ENCODE measurements at places on chromosomes 3 and 15.

DNA sequence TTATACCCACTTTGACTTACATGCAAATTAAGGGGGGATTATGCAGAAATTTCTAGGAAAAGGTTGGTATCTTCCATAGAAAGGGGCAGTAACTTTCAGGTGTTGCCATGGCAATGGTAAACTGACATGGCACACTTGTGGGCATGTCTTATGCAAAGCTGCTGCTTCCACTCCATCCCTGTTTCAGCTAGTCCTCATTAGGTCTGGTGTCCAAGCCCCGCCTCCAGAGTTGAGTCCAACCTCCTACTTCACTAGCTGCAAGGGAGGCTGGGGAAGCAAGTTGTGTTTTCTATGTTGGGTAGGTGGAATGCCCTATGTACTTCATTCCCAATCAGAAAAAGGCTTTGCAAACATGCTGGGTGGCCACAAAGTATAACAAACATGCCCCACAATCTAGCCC is 14.7 kb upstream of the KLHL40 start:
- no peak for DNase-seq

DNA sequence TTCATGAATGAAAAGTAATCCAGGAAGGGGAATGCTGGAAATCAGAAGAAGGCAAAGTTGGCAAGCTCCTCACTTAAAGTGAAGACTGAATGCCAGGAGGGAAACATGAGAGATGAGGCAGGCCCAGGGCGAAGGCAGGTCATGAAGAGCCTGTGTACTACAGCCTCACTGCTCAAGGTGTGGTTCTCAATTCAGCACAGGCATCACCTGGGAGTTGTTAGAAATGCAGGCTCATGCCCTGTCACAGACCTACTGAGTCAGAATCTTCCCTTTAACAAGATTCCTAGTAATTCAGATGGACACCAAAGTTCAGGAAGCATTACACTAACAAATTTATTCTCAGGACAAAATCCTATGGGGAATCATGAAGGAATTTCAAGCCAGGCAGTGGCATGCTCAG is 14.2 kb downstream of the MYO5A start:
- no peak for DNase-seq

DNA sequence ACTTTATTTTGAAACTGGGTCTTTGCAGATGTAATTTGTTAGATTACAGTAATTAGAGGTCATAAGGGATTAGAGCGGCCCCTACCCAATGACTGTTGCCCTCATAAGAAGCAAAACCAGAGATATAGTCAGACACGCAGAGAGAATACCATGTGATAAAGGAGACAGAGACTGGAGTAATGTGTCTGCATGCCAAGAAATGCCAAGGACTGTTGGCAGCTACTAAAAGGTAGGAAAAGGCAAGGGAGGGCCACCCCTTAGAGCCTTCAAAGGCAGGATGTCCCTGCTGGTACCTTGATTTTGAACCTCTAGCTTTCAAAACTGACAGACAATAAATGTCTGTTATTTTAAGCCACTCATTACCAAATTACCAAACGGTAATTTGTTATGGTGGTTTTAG is 548.2 kb downstream of the FHIT start:
- no peak for DNase-seq

- no peak for DNase-seq
These were observed 24.2 kb downstream of the PPM1L start for GRCh38 chr3:160780245-160780644.

GRCh38 chr3:171781711-171782127 is 28.6 kb downstream of the PLD1 start:
- DNase-seq: no peak

GRCh38 chr3:158950178-158950901 is 148.5 kb downstream of the MFSD1 start:
- DNase-seq: no peak

GRCh38 chr15:69533522-69533921 is 80.9 kb downstream of the RPLP1 start:
- no peak for DNase-seq

- no peak for DNase-seq
These were observed 206.5 kb downstream of the LPP start for GRCh38 chr3:188360364-188360881.

GRCh38 chr3:23385327-23385726 is 182.2 kb downstream of the UBE2E2 start:
- DNase-seq: no peak

DNA sequence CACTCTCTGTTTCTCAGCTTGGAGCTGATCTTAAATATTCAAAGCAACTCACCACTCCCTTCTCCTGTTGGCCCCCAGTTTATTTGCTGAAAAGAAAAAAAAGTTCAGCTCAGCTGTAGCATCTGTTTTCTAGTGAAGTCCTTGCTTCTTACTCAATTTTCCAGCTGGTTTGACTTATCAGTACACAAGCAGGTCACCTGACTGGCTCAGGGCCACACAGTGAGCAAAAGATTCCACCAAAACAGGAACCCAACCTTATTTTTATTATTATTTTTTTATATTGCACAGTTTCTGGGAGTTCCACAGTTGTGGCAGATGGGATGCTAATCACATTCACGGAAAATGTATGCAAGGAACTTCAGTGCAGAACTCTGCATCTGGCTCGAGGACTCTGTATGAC is 390.7 kb upstream of the RGMA start:
- DNase-seq: no peak

GRCh38 chr3:28171962-28172361 is 69.5 kb upstream of the CMC1 start:
- no peak for DNase-seq

DNA sequence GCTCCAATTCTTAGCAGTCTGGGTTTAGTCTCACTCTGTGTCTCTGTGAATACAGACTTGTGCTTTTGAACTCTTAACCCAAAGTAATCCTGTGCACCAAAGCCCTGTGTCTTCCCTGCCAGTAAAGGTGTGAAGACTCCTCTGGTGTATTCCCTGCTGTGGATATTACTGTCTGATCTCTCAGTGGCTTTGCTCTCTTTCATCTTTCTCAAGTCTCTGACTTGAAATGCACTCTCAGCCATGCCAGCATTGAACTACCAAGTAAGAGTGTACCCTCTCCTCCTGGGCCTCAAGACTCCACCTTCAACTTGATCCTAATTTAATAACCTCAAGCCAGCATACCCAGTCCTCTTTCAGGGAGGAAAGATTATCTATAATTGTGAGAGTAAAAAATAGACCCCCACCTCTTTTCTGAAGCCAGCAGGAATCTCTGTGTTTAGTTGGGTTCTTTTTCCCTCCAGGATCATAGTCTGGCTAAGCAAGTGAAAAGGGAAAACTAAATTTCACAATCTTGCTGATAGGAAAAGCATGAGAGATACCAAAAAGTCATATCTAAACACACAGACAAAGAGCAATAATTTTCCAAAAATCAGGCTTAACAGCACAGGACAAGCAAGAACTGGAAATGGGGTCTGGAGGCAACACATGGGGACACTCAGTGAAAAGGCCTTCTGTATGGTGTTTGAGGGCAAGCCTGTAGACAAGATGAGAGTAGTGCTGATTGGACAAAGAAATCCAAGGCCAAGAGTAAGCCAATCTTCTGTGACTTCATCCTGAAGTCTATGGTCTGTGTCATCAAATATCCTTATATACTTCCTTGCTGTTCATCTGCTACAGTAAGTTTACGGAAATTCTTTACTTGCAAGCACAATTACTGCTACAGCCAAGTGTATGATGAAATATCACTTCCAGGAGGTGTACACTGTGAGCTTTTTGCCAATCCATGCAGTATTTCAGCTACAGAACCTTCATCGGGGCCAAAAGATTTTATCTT is 296.1 kb upstream of the TGFBR2 start:
- DNase-seq: no peak
